GM12892 (cell line): ENCODE measurements at places on chromosomes 13 and 19.

- DNase-seq = no peak
Measured at GRCh38 chr19:5341448-5341820, 822 bp upstream of the PTPRS start.

- no peak for DNase-seq
Measured at GRCh38 chr13:60758637-60759036, 361.6 kb downstream of the TDRD3 start.

- no peak for DNase-seq
Measured at GRCh38 chr19:17725422-17726078, 6.3 kb downstream of the MAP1S start.

DNA sequence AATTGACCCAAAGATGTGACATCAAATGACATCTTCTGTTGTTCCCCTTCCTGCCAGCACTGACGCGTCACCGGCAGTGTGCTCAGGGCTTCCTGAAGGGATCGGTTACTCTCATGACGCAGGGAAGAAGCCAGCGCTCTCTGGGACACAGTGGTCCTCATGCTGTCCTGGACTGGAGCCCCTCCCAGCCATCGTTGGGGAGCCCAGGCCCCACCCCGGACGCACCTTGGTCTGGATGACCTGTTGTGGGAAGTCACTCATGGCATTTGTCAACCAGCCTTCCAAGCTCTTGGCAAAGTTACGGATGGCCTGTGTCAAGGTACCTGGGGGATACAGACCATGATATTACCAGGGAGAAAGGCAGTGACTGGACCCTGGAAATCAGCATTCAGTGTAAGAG, 26.0 kb upstream of the RANBP3 start:
- DNase-seq = no peak

DNA sequence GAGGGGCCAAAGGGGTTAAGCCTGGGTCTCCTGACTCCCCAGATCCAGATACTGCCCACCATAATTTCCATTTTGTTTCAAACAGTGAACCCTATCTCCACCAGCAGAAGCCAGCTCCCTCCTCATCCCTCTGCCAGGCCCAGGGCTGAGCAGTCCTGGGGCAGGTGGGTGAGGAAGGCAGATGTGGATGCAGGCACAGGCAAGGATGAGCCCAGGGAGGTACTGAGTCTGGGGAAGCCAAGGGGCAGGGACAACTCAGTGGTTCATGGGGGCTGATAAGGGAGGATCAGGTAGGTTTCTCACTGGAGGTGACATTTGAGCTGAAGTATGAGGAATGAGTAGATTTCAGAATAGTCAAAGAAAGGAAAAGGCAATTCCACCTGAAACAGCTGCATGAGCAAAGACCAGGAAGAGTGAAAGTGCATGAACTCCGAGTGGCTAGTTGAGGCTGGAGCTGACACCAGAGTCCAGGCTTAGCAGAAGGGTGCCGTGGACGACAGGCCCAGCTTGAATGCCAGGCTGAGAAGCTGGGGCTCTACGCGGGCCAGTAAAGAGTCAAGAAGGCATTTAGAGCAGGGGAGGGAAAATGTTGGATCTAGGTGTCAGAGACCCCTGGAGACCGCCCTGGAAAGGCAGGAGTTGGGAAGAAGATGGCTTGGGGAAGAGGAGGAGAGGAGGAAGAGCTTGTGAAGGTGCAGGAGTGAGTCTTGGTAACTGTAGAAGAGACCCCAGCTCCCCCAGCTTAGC, 10.3 kb downstream of the CIC start:
- no peak for DNase-seq

- DNase-seq = no peak
Measured at GRCh38 chr13:36629057-36629385, 44.8 kb upstream of the SERTM1 start.

DNA sequence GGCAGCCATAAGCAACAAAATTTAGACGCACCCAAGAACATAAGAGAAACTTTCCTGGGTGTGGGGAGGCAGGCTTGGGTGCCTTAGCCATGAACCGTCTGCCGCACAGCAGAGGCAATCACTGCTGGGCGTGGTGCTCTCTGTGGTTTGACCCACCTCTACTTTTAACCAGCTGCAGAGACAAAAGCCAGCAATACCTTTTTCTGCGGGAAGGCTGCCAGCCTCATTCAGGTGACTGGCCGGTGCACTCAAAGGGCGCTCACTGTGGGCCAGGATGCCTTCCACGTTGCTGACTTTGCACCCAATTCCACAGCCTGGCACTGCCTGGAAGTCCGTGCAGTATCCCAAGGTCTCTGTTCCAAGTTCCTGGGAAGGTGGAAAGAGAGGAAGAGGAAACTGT, 69.1 kb downstream of the ATP7B start:
- DNase-seq = no peak

DNA sequence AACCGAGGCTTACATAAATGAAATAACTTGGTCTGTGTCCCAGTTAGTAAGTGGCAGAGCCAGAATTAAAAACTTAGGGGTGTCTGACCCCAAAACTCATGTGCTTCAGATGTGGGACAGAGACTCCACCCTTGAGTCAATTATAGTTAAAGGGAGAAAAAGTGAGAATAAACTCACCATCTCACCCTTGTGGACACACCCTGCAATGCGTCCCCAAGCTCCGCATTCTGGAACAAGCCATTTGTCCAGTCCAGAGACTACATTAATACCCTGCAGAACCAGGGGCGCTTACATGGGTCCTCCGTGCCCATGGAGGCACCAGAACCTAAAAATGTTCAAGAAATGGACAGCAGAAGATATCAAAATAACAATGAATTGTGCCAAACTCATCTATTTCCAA, 207.0 kb upstream of the ZNF507 start:
- no peak for DNase-seq

GRCh38 chr19:42508892-42509444, 19.3 kb downstream of the CEACAM1 start:
- DNase-seq = no peak

DNA sequence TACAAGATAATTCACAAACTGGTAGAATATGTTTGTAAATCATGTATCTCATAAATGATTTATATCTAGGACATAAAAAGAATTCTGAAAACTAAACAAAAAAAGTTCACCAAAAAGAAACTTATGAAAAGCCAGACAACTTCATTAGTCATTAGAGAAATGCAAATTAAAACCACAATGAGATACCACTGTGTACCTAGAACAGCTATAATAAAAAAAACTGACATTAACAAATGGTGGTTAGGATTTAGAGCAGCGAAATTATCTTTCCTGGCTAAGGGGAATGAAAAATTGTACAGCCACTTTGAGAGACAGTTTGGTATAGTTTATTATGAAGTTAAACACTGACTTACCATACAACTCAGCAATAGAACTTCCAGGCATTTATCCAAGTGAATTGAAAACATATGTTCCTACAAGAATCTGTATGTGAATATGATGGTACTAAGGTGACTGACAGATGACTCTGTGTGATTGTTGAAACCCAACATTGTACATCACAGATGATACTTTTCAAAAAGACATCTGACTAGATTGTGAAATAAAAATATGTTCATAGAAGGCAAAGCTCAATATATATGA, 41.8 kb downstream of the UGGT2 start:
- no peak for DNase-seq

DNA sequence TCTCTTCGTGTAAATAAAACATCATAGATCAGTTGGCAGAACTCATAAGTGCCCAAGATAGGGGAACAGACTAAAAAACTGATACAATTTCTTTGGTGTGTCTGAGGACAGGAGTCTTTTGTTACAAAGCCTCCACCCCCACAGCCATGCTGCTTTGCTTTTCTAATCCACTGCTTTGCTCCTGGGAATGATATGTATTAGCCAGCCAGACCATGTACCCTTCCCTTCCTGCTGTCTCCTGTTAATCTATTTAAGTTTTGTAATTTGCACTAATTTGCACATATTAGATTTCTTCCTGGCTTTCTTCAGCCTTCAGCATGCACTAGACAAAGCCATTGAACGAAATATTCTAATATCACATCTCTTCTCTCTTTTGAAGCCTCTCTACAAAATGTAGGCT, 130.5 kb downstream of the MAB21L1 start:
- no peak for DNase-seq

DNA sequence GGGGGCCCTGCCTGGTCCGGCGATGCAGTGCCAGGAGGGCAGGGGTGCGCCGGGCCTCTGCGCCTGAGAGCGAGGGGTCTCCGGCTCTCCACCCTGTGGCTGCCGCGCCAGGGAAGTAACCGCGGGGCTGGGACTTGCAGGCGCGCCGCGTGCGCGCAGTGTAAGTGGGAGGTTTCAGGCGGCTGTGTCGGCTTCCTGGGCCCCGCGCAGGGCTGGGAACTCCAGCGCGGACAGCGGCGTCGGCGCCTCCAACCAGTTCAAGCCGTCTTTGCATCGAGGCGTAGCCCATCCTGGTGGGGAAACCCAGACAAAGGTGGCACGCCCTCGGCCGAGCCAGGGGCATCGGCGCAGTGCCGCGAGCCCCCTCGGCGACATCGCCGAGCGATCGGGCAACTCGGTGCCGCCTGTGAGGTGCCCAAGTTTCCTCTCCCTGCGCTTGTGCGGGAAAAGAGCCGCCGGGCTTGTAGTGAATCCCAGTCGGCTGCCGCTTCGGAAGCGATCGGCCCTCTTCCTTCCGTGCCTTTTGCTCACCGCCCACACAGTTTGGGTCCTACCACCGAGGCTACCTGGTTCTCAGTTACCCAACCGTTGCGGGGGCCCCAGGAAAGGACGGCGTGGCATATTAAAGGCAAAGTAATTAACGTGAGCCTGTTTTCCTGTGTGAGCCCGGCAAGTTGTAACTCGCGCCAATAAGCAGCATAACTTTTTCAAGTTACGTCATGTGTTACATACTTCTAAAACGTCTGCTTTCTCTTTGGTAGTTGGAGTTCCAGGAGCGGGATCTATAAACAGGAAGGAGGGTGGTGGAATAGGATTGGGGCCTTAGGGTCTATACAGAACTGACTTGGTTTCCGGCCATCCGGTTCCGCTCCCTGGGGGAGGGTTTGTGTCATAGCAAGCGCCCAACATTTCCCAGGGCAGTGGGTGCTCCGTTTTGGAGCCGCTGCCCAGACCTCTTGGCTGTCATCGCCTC, 1.2 kb downstream of the LRCH1 start:
- peak; percentile 55 for DNase-seq

- DNase-seq = no peak
Measured at GRCh38 chr13:45519493-45519892, 54.8 kb downstream of the COG3 start.

DNA sequence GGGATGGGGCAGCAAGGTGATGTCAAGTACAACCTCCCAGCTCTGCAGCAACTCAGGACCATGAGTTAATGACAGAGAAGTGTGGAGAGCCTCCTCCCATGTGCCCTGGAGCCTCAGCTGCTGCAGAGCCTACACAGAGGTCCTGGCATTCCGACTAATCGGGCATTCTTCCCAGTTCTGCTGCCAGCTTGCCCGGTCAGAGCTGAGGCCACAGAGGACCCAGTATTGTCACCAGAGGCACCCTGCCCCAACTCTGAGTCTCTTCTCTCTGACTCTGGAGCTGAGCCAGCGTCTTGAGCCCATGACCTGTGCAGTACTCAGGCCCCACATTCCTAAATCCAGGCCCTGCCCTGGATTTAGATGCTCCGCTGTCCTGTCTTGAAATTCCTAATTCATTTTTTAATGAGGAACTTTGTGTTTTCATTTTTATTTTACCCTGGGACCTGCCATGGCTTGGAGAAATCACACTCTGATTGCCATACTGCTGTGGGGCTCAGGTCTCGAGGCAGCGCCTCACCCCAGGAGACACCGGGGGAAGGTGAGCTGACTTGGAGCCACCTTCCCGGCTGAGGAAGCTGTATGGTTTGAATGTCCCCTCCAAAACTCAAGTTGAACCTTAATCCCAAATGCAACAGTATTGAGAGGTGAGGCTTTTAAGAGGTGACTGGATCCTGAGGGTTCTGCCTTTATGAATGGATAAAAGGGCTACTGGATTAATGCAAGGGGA, 144.9 kb upstream of the ZNF507 start:
- no peak for DNase-seq

DNA sequence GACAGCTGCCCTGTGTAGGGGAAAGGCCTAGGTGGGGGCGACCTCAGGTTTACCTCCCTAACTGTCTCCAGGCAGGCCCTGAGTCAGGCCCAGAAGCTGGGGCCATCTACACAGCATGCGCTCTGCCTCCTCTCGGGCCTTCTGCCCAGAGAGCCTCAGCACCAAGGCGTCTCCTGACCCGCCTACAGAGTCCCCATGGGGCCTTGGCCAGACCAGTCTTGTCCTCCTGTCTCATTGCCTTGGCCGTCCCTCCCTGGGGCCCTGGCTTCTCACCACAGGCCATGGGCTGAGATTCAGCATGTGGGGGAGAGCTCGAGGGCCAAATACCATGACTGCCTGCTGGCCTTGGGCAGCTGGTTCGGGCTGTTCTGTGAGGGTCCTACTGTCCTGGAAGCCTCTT, 59.0 kb downstream of the SMARCA4 start:
- no peak for DNase-seq

DNA sequence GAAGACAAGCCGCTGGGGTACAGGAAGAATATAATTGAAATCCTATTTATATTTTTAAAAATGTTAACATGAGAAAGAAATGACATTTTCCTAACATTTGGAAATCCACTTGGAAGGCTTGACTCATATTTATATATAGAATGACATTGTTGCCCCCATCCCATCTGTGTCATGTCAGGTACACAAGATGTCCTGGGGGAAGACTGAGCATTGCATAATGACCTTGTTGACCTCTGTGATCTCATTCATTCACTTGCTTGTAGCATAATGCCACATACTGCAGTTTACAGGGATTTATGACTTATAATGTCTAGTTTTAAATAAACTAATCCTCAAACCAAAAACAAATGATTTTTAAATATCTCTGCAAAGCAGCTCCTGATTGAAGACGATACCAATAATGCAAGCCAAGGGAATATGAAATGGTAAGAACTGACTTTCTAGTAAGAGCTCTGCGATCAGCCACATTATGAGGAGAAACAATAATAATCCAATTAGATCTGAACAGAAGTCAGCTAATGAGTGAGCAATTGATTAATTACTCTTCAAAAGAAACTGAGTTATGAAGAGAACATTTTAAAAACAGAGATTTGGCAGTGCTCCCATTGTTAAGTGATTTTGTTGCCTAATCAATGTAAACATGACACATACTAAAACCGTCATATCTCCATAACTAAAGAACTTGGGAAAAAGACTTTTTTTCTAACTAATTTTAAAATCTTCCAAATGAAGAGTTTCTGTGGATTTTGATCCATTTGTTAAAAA, 21.2 kb upstream of the VWA8 start:
- DNase-seq = no peak

GRCh38 chr19:50890422-50891252, 17.4 kb downstream of the KLK2 start:
- DNase-seq = no peak

GRCh38 chr13:80924596-80924995, 583.7 kb upstream of the SPRY2 start:
- no peak for DNase-seq

GRCh38 chr13:83879431-83880171, 2.7 kb downstream of the SLITRK1 start:
- no peak for DNase-seq

DNA sequence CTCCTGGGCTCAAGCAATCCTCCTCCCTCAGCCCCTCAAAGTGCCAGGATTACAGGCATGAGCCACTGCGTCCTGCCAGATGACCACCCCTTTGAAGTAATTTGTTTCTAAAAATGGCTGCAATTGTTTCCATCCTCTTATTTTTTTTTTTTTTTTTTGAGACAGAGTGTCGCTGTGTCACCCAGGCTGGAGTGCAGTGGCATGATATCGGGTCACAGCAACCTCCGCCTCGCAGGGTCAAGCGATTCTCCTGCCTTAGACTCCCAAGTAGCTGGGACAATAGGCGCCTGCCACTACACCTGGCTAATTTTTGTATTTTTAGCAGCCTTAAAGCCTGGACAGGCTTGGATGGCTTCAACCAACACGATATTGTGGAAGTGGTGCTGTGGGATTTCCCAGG, 22.3 kb upstream of the DPP9 start:
- DNase-seq = no peak

- no peak for DNase-seq
Measured at GRCh38 chr19:37845932-37846331, 60.5 kb downstream of the WDR87 start.

- no peak for DNase-seq
Measured at GRCh38 chr13:62710787-62711186, 1295.1 kb upstream of the PCDH20 start.
